ENCODE measurements at places on chromosomes 2 and 18. TPM values are rescaled to one million over a fixed set of nuclear protein-coding genes. Genes with fewer than 3 reads are reported as not detected.

Gene CD207
- 0.14 TPM for total RNA-seq

Gene SIGLEC15
- 0.12 TPM for total RNA-seq

Gene FBLN7
- 2.9 TPM for total RNA-seq

Gene RBM45
- total RNA-seq: 21.1 TPM

Gene EFHD1
- total RNA-seq: 0.24 TPM

Gene REG3A
- not detected for total RNA-seq

Gene POTEJ
- not detected for total RNA-seq

Gene PAX8
- 1.8 TPM for total RNA-seq

Gene GNAL
- total RNA-seq: 3.5 TPM

Gene TTC21B
- total RNA-seq: 24.2 TPM

Gene NPPC
- 0.12 TPM for total RNA-seq

Gene MOB1A
- total RNA-seq: 196 TPM

Gene CNDP1
- not detected for total RNA-seq

Gene VIL1
- total RNA-seq: not detected

Gene GEN1
- 24.7 TPM for total RNA-seq

Gene PRKAG3
- total RNA-seq: not detected

Gene DPP4
- total RNA-seq: 1.2 TPM

Gene CD8B
- total RNA-seq: not detected

Gene OSBPL6
- 3.1 TPM for total RNA-seq

Gene SGO2
- 24.2 TPM for total RNA-seq

Gene GRHL1
- total RNA-seq: 0.57 TPM

Gene POTEI
- total RNA-seq: not detected

Gene TIGD1
- 11.8 TPM for total RNA-seq

Gene PLCD4
- total RNA-seq: 6.9 TPM

Gene ASXL3
- not detected for total RNA-seq

Gene TNFRSF11A
- total RNA-seq: 3.4 TPM

Gene HOXD1
- 0.34 TPM for total RNA-seq

Gene HOXD8
- total RNA-seq: 11.6 TPM

Gene AP1S3
- total RNA-seq: 8.9 TPM

Gene CRIM1
- 406 TPM for total RNA-seq

Gene FAM237A
- not detected for total RNA-seq

Gene MRPS5
- 60.7 TPM for total RNA-seq

Gene ZAP70
- not detected for total RNA-seq

Gene RNF144A
- total RNA-seq: 12.3 TPM

Gene SP110
- total RNA-seq: 18.9 TPM

Gene ABI2
- 57.9 TPM for total RNA-seq

Gene CCDC121
- 6.5 TPM for total RNA-seq

Gene CTNNA2
- 0.31 TPM for total RNA-seq

Gene SERPINB7
- 8.9 TPM for total RNA-seq

Data from A172 (cell line).